ENCODE measurements at places on chromosomes 6 and 20. TPM values are rescaled to one million over a fixed set of nuclear protein-coding genes. Genes with fewer than 3 reads are reported as not detected.

The ZC3H12D gene
- 14.8 TPM for total RNA-seq

The PLCB1 gene
- total RNA-seq, result 17.0 TPM

The PAX1 gene
- not detected for total RNA-seq

The HLA-DRB1 gene
- 111 TPM for total RNA-seq

The TSPO2 gene
- total RNA-seq, result not detected

The LPA gene
- total RNA-seq, result not detected

The CNR1 gene
- total RNA-seq, result 246 TPM

The PRSS16 gene
- total RNA-seq, result 13.3 TPM

The VWA7 gene
- total RNA-seq, result 3.7 TPM

DNA sequence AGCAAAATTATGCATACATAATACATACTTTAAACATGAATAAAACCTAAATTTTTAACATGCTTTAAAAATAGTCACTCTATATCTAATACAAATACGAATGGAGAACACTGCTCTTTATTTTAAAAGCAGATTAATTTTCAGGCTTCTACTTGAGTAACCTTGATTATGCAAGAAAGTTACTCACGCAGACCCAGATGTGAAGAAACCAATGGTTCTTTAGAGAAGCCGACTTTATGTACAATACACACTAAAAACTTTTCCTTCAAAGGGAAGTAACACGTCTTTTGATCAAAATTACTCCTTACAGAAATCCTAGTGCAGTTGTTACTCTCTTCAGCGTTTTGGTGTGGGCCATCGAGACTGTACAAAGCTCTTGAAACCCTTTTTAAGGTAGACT, 136.9 kb upstream of the SLC22A16 start:
- DNase-seq, result no peak

DNA sequence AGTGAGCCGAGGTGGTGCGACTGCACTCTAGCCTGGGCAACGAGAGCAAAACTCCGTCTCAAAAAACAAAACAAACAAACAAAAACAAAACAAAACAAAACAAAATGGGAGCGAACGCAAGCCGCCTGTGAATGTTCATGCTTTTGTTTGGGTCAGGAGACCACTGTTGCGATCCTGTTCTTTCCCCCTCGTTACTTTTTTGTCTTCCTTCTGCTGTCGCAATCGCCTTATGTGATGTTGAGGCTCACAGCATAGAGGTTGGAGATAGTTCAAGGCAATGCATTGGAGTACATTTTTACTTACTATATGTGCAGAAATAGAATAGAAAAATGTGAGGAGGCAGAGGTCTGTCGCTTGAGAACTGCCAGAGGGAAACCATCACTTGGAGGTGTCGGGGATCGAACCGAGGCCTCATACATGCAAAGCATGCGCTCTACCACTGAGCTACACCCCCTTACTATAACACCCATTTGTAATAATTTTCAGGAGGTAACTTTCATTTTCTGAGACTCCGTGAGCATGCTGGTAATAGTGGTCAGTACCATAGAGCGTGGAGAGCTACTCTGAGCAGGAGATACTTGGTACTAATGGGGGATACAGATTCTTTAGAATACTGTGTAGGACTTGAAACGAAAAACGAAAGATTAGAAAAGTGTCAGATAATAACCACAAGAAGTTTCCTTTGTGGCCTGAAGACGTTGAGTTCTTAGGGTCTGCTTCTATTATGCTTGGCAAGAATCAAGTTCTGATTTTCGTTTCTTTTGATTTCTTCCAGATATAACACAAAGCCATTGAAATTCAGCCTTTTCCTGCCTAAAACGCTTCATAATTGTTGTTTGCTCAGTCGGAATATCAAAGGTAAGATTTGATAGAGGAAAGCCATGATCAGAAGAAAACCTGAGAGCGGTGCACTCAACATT, 121.1 kb downstream of the TRIM27 start:
- DNase-seq, result no peak

- DNase-seq, result no peak
These were observed 139.9 kb downstream of the AGPAT4 start for GRCh38 chr6:161133963-161134362.

DNA sequence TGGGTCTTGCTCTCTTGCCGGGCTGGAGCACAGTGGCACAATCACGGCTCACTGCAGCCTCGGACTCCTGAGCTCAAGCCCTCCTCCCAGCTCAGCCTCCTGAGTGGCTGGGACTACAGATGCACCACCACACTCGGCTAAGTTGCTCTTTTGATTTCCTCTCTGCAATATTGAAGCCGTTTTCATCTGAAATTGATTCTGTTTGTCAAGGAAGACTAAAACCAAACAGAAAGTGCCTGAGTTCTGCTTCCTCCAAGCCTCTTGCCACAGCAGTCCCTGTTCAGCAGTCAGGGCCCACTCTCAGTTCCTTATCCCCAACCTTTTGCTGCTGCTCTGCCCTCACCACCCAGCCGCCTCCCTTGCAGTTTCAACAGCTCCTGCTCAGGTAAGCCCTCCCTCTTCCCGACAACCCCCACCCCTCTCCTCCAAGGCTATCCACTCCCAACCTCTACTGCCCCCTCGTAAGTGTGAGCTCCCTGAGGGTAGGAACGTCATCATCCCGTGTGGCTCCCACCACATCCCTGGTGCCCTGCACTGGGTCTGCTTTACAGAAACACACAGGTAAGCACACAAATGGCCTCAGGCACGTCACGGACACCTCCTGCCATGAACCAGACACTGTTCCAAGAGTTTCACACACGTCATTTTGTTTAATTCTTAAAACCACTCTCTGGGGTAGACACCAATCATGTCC, 70.7 kb upstream of the TAB2 start:
- DNase-seq, result peak; percentile 78

GRCh38 chr20:62045529-62046285, 20.0 kb downstream of the TAF4 start:
- no peak for DNase-seq

- DNase-seq, result no peak
These were observed 3.9 kb upstream of the ZBTB9 start for GRCh38 chr6:33450434-33450833.

GRCh38 chr6:40427196-40427595, 160.0 kb downstream of the LRFN2 start:
- no peak for DNase-seq

DNA sequence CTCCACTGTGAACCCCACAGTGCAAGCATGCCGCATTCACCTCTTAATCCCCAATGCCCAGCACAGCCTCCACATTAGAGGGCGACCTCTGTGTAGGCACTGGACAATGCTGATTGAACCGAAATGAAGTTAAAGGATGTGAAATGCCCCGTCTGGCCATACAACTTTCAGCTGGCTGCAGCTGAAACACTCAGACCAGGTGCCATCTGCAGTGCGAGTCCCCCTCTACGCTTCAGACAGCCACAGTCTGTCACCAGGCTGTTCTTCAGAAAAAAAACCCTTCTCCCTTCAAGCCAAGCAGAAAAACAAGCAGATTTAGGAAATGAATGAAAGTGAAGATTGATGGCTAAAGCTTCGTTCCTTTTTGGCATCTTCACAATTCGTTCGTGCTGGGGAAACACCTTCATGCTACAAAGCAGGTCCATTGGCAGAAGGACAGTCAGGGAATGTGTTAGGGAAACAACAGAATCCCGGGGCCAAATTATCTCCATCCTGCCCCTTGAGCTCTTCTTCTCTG, 44.7 kb downstream of the TNFAIP3 start:
- DNase-seq, result no peak

DNA sequence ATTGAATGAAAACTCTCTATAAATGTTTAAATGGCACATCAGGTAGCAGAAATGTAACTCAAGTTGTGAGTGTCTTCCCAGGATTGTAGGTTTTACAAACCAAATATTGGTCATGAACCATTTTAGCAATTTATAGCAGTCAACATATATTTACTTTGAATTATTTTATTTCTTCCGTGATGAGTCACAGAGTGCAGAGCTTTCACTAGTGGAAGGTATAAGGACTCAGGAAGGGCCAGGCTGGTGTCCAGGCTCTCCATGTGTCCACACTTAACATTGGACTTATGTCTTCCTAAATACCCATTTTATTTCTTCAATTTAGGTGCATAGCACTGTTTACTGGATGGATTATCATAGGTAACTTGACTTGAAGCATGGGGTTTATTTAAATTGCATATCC, 120.9 kb downstream of the OLIG3 start:
- no peak for DNase-seq

DNA sequence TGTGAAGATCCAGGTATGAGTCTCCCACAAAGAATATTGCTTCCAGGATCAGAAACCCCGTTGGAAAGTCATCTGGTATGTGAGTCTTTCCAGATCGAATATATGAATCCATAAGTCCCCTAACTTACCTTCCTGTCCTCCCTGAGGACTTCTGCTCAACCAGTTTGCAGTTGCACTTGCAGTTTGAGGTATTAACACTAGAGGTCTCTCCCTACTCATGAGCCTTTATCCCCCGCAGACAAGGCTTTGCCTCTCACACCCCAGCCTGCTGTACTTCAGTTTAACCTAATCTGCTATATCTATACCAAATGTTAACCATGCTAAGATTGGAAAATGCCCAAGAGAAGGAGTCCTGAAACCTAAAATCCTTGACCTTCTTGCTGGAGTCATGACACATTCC, 135.3 kb upstream of the DEFB112 start:
- DNase-seq, result no peak

- DNase-seq, result no peak
These were observed 169.9 kb downstream of the QRSL1 start for GRCh38 chr6:106799031-106799894.

- DNase-seq, result no peak
These were observed 53.6 kb upstream of the ZNF337 start for GRCh38 chr20:25750220-25750764.

DNA sequence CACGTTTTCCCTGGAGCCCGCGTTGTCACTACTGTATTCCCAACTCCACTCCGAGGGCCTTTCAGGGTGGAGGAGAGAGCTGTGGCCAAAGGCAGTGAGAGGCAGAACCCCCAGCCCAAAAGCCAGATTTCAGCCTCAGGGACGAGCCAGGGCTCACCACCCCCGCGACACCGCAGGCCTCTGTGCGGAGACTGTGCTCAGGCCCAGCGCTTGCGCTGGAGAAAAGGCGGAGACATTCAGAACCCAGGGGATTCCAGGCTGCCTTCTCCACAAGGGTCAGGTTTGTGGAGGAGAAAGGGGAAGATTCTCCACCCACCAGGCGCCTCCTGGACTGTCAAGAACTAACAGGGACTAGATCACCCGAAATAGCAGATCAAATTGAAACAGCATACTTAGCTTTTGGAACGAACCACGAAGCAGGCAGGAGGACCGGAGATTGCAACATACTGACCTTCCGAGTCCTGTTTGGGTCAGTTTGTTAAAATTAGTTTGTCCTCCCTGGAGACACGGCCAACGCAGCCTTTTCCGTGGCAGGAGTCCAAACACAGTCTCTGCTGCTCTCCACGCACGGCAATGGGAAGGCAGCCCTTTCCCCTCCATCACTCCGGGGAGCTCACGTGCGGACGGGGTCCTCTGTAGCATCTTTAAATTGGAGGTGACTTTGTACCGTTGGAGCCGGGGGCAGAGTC, 14.4 kb downstream of the DLL1 start:
- no peak for DNase-seq

DNA sequence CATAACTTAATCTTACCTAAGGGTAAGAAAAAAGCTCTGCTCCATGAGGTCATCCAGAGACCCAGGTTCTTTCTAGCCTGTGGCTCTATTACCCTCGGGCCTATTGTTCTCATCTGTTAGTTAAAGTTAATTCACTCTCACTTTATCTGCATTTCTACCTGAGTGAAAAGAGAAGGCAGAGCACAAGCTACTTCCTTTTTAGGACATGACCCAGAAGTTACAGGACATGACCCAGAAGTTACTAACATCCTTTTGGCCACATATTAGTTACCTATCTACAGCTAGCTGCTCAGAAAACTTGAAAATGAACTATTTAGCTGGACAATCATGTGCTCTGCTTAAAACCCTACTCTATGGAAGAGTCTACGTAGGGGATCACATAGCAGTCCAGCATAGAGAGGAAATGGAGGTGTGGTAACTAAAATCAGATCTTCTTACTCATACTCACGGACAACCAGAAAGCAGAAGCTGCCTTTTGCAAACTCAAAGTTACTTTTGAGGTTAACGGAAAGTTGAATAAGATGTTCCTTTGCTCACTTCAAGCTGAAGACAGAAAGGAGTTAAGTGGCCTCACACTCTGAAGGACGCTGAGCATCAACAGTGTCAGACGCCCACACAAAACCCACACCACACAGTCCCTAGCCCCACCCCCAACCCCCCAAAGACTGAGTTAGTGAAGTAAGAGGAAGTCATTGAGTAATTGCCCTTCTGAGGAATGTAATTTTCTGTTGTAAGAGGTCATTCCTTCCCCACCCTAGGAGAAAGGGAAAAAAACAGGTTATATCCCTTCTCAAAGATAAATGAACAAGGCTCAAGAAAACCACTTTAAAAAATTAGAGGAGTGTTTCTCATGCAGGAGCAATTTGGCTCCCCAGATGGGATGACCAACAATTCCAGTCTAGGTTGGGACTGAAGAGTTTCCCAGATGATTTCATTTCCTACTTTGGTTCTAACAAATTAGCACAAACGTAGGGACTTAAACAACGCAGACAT, 45.9 kb upstream of the TAB2 start:
- peak; percentile 21 for DNase-seq

GRCh38 chr20:46599227-46599987, 49.0 kb upstream of the OCSTAMP start:
- DNase-seq, result no peak

DNA sequence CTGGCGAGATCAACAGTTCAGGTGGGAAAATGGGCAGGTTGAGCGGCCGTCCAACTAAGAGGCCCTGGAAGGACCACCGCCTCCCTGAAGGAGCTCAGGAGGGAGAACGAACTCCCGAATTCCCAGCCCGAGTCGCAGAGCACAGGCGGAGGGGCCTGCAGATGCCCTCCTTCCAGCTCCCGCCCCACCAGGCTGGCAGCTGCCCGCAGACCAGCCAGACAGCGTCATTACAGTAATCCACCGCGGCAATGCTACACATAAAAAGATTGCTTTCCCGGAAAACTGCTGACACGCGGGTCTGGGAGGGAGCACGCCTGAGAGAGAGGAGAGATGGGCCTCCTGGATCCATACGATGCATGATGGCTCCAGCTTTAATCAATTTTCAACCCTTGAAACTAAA, 30.5 kb upstream of the SLCO4A1 start:
- no peak for DNase-seq

DNA sequence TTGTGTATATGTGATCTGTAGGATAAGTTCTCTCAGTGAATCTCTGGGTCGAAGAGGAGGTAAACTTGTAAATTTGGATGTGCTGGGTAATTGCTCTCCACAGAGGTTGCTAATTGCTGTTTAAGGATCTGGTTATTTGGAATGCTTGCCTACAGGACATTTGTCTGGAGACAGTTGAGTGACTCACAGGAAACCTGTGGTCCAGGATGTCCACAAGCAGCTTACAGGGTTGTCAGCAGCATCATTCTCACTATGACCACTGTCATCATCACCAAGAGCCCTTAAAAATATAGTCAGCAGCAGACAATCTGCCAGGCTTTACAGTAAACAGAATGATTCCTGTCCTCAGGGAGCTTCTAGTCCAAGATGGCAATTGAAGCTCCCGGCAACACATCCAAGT, 31.2 kb upstream of the KCNK5 start:
- DNase-seq, result no peak

GRCh38 chr6:73236144-73236750, 11.0 kb upstream of the KHDC1L start:
- DNase-seq, result no peak

Data from OCI-LY7 (cell line).